ENCODE measurements at places on chromosomes 13 and 19. TPM values are rescaled to one million over a fixed set of nuclear protein-coding genes. Genes with fewer than 3 reads are reported as not detected.

The KLK15 gene
- not detected for total RNA-seq

The MAST3 gene
- 3.0 TPM for total RNA-seq

The LGI4 gene
- total RNA-seq, result 0.52 TPM

The SMIM44 gene
- not detected for total RNA-seq

The GPC6 gene
- total RNA-seq, result 144 TPM

The SHC2 gene
- 2.5 TPM for total RNA-seq

The AZU1 gene
- 0.16 TPM for total RNA-seq

The BICRA gene
- 2.4 TPM for total RNA-seq

The CHST8 gene
- not detected for total RNA-seq

The HOMER3 gene
- 56.3 TPM for total RNA-seq

The HIF3A gene
- 1.3 TPM for total RNA-seq

The RHPN2 gene
- total RNA-seq, result 2.1 TPM

The ZNF808 gene
- 18.4 TPM for total RNA-seq

The ATP8A2 gene
- total RNA-seq, result 0.09 TPM

The KLF1 gene
- not detected for total RNA-seq

The BRSK1 gene
- total RNA-seq, result 3.5 TPM

The CLN5 gene
- total RNA-seq, result 38.5 TPM

The CXCL17 gene
- not detected for total RNA-seq

The CABP5 gene
- not detected for total RNA-seq

The NKPD1 gene
- total RNA-seq, result 0.52 TPM

The HNRNPM gene
- 52.8 TPM for total RNA-seq

The SYDE1 gene
- 10.1 TPM for total RNA-seq

The ZNF221 gene
- total RNA-seq, result 10.8 TPM

The ZNF471 gene
- total RNA-seq, result 4.9 TPM

The SWSAP1 gene
- 0.47 TPM for total RNA-seq

Measured in bronchial smooth muscle cell (primary cell).